Stimulated activated CD4-positive, alpha-beta T cell treated with anti-CD3 and anti-CD28 coated beads, TNF-alpha, amount 100 ng/mL, for 1 hour (primary cell): ENCODE measurements at places on chromosomes 1 and 21.

- no peak for DNase-seq
Observed at GRCh38 chr1:150192012-150192411, 42.3 kb downstream of the PLEKHO1 start.

DNA sequence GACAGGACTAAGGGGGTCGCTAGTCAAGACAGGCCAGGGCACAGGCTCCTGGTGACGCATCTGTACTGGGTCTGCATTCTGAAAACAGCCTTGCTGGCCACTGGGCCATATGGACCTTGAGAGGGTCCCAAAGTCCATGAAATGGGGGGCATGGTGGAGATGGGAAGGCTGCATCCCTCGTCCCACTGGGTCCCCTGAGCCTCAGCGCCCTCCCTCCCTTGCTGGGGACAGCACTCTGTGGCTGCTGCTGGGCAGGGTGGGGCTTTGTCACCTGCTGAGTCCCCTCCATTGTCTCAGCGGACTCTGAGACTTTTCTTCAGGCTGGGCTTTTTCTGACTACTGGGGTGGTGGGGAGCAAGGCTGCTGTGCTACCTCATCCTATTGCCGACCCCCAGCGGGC, 205.2 kb downstream of the RHOU start:
- no peak for DNase-seq

GRCh38 chr1:230335861-230336522, 90.1 kb downstream of the PGBD5 start:
- no peak for DNase-seq

GRCh38 chr1:108038653-108039236, 73.8 kb upstream of the VAV3 start:
- DNase-seq = no peak

- no peak for DNase-seq
Observed at GRCh38 chr1:117832453-117832852, 97.0 kb downstream of the GDAP2 start.

DNA sequence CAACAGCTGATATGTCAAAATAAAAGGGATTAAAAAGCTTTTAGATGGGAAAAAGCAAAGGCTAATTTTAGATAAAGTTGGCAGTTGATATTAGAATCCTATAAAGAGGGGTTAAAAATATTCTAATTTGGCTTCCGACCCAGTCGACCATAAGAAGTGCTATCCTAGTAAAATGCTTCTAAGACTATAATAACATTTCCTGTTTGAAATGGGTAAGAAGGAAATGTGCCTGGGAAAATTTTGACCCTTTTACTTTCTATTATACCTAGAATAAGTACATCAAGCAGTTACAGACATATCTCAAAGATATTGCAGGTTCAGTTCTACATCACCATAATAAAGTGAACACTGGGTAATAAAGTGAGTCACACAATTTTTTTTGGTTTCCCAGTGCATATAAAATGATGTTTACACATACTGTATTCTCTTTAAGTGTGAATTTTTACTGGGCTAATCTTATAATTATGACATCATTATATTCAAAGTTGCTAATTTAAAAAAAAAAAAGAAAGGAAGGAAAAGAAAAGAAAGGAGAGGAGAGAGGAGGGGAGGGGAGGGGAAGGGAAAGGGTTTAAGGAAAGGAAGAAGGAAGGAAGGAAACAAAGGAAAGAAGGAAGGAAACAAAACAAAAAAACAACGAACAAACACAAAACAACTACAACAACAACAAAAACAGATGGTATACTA, 308.2 kb upstream of the NR5A2 start:
- no peak for DNase-seq

- no peak for DNase-seq
Observed at GRCh38 chr1:201264554-201264953, 18.8 kb upstream of the PKP1 start.

DNA sequence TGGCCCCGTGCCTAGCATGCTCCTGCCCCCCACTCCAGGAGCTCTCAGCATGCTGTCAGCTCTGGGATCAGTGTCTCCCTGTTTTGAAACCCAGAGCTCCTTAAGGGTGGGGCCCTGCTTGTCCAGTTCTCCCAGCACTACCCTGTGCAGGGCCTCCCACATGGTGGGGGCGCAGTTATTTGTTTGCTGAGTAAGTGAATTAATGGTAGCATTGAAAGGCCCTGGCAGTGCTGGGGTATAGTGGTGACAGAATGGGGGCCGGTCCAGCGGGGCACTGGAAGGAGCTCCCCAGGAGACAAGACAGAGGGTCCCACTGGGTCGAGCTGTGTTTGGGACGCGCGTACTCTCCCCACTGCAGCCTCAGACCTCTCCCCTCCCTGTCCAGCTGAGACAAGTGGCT, 99.9 kb downstream of the NPHP4 start:
- DNase-seq = no peak

- no peak for DNase-seq
Observed at GRCh38 chr1:240254778-240255291, 163.2 kb downstream of the FMN2 start.

DNA sequence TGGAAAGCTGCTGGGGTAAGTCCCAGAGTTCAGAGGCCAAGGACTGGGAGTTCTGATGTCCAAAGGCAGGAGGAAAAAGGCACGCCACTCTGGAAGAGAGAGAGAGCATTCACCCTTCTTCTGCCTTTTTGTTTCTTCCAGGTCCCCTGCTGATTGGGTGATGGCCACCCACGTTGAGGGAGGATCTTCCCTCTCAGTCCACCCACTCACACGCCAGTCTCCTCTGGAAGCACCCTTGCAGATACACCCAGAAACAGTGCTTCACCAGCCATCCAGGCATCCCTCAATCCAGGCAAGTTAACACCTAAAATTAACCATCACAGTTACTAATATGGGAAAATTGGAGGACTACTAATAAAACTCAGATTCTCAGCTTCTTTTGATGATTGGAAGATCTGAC, 66.1 kb upstream of the PARP1 start:
- no peak for DNase-seq

DNA sequence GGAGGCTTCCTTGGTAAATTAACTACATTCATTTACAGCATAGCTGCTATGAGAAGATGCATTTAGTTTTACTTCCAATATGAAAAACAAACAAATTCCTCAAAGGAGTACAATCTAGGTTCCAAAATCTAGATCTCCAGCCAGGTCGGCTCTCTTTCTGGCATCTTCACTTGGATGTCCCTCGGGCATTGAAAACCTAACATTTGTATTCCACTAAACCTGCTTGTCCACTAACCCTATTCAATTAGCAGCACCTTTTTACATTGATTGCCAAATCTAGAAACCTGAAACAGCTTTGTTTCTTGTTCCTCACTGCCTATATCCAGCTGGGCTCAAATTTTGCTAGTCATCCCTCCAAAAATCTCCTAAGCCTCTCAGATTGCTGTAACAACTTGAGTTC, 14.3 kb upstream of the CXADR start:
- no peak for DNase-seq

DNA sequence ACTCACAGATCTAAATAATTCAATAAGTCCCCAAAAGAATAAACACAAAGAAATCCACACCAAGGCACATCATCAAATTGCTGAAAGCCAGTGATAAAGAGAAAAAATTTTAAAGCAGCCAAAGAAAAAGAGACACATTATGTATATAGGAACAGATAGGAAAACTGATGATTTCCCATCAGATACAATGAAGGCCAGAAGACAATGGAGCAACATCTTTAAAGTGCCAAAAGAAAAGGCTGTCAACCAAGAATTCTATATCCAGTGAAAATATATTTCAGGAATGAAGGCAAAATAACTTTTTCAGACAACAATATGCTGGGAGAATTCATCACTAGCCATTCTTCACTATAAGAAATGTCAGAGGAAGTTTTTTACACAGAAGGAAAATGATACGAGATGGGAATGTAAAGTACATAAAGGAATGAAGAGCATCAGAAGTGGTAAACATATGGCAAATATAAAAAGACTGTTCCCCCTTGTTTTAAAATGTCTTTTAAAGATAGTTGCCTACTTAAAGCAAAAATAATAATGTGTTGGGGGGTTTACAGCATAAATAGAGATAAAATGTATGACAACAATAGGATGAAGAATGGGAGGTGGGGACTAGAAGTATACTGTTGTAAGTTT, 9.4 kb upstream of the MYOG start:
- DNase-seq = no peak

- no peak for DNase-seq
Observed at GRCh38 chr1:208343226-208343625, 99.0 kb upstream of the PLXNA2 start.

- DNase-seq = no peak
Observed at GRCh38 chr1:167898578-167899222, 15.2 kb downstream of the ADCY10 start.

DNA sequence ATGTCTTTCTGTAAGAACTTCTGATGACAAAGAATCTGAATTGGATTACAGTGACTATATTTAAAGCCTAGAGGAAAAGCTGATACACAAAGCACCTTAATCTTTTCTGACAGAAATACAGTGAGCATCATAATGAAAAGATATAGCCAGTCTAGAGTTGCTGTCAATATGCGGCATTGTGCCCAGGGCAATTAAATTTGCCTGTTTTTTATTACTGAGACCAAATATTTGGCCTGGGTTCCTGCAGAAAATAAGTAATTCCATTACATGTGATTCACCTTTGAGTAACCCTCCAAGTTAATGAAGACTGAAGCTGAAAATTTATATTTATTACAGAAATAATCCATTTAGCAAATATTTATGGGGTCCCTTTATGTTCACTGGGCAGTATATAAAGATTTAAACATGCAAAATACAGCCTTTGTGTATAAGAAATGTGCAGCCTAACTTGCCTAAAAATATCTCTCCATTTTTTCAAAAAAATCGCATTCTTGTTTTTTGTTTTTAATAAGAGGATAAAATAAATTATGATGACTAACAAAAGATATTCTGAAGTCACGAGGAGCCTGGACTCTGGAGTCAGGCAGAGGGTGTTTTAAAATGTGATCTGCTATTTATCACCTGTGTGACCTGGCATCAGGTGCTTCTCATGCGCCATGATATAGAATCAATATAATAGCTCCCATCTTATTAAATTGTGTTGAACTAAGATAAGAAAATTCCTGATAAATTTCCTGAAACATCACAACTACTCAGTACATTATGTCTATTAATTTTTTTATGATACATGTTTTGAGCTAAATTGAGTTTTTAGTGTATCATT, 83.6 kb downstream of the SGIP1 start:
- DNase-seq = no peak

GRCh38 chr1:207822602-207823451, 71.0 kb downstream of the CD46 start:
- DNase-seq = peak; percentile 18

DNA sequence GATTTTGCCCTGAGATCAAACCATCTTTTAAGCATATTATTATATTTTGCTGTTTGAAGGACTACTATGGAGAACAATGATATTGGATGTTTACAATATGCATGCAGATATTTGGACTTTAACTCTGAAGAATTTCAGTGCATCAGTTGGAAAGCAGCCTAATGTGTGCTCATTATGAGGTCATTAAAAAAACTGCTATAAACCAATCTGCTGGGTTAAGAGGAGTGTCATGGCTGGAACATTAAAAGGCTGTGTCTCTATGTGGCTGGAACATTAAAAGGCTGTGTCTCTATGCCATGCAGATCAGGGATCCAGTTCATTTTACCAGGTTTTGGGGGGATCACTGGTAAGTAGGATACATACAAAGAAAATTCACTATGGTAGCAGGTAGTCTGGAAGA, 77.6 kb downstream of the SPATA46 start:
- no peak for DNase-seq

DNA sequence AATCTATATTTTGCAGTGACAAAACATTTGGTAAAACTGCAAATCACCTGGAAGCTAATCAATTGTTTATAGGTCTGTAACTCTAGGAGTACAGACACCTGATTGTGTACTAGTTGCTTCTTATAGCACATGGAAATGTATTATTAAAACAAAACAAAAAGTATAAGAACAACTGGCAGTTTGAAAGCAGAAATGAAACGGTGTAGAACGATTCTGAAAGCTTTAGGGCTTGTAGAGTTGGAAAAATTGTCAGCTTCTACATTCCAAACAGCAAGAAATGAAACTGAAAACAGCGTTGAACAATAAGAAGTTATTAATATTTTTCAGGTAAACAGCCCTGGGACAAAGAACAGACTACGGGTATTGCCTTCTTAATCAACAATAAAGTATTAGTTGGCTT, 273.3 kb downstream of the OLFM3 start:
- no peak for DNase-seq

DNA sequence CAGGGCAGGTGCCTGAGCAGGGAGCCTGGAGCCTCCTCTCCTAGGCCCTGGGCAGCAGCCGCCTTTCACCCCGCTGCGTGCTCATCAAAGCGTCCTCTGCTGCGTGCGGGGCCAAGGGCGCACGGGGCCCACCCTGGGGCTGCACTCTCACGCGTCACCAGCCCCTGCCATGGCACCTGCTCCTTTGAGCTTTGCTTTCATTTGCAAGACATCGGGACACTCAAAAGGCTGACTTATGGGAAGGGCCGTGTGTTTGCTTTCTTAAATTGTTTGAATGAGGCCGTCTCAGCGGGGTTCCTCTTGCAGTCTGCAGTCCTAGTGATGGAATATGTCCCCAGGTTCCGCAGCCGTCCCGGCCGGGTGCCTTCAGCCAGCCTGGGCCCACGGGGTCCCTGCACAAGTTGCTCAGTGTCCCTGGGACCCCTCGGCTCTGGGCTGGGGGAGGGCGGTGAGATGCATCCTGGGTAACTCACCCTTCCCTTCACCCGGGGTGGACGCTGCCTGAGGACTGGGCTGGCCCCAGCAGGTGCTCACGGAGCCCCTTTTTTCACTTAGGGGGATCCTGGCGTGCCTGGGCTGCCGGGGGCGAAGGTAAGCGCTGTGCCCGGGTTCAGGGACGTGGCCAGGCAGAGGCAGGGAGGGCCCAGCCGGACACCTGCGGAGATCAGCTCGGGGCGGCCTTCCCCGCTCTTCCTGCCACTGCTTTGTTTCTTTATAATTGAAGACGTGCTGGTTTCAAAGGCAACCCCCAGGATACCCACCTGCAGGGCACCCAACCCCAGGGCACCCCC, 53.1 kb downstream of the SLC19A1 start:
- DNase-seq = no peak

DNA sequence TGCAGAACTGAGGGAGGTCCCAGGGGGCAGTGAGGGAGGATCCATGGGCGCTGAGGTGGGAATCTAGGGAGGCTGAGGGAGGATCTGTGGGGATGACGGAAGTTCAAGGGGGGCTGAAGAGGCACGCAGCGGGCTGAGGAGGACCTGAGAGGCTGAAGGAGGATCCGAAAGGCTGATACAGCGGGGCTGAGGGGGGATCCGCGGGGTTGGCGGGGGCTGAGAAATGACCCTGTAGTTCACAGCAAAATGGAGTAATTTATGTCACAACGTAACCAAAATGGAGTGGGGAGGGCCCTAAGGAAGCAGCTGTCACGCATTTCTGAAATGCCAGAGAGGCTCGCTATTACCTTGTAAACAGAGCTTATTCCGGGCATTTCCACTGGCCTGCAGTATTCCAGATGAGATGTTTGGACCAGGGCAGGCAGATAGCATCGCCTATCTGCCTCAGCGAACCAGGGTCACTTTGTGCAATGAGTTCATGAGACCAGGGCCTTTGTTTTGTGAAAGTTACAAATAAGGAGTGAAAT, 926 bp upstream of the MRPL55 start:
- no peak for DNase-seq

GRCh38 chr21:16535102-16535422, 805.3 kb downstream of the USP25 start:
- no peak for DNase-seq
